GM23248 (cell line): ENCODE measurements at places on chromosomes 2 and 18.
A peak's percentile ranks its signal among the peaks of the same experiment; 100 is the strongest.

GRCh38 chr2:98234776-98235175 is 111.5 kb upstream of the CNGA3 start:
- DNase-seq, result no peak

- DNase-seq, result no peak
Measured at GRCh38 chr2:53994818-53995808, 24.3 kb upstream of the PSME4 start.

DNA sequence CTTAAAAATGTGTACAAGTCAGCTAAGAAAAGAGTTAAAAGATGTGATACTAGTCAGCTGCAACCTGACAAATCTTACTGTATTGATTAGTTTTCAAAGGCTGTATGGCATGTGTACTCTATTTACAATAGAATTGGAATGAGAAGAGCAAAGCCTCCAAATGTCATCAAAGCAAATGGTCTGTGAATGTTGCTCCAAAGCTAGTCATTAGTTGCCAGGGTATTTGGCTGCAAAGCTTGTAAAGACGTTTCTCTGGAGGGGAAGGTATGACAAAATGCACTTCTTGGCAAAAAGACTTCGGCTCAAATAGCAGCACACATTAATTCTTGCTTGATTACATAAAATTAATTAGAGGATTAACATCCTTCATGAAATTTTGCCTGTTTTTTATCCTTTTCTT is 59.3 kb downstream of the ETAA1 start:
- no peak for DNase-seq

- DNase-seq, result peak; percentile 52
Measured at GRCh38 chr2:41782306-41783158, 265.3 kb upstream of the PKDCC start.

DNA sequence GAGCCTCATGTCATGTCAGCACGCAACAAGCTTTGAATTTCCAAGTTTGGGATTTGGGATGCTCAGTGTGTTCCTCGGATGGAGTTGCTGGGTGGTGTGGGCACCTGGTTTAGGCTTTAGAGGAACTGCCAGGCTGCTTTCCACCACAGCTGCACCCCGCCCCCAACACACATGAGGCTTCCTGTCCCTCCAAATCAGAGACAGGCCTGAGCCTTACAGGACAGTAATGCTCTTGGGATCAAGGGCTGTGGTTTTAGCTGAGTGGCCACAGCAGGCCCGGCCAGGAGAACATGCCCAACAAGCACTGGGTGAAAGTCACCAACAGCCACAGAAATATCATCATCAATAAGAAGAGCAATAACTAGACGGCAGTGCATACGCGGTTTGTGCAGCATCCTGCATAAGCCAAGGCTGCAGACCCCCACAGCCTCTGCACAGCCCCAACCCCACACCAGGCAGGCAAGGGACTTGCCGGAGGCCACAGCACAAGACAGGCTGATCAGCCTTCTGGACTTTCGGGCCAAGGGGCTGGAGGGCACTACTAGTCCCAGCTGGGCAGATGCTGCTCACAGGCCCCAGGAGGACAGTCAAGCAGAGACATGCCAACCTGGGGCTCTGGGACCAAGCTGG is 29.7 kb upstream of the GPC1 start:
- no peak for DNase-seq

GRCh38 chr2:126862730-126863129 is 36.0 kb upstream of the TEX51 start:
- DNase-seq, result no peak

DNA sequence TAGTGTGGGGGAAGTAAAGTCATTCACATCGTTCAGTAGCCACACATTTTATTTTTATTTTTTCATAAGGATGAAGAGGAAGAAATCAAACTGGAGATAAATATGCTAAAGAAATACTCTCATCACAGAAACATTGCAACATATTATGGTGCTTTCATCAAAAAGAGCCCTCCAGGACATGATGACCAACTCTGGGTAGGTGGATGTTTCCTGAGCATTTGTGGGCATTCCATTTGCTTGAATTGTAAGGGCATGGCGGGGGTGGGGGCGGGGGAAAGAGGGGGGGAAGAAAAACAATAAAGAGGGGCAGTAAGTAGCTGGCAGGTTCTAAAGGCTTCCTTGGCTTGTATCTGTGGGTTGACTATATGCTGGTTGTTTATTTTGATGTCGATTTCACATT is 126.4 kb downstream of the MAP4K4 start:
- peak; percentile 85 for DNase-seq

- DNase-seq, result no peak
Measured at GRCh38 chr2:157808421-157808820, 67.7 kb downstream of the ACVR1 start.

GRCh38 chr2:3647831-3648651 is 10.0 kb upstream of the ALLC start:
- no peak for DNase-seq

GRCh38 chr2:44285174-44285573 is 9.9 kb downstream of the SLC3A1 start:
- DNase-seq, result no peak

DNA sequence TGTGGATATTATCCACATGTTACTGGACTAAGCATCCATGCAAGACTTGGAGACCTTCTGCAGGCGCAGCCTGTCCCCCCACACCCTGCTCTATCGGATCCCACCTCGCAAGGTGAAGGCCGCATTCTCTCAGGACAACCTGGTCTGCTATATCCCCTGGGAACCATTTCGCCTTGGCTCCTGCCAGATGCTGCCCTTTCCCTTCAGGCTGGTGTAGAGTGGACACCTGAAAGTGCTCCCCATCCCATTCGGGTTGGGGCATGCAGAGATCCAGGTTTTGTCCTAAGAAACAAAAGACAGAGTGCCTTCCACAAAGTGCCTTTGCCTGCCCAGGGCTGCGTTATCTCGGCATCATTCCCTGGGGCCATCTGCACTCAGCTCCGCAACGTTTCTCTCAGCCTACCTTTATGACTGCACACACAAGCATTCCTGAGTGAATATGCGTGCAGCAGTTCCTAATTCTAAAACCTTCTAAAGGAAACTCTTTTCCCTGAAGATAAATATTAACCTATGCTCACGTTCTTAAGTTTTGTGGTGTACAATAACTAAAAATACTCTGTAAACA is 20.5 kb downstream of the FHL2 start:
- DNase-seq, result no peak

DNA sequence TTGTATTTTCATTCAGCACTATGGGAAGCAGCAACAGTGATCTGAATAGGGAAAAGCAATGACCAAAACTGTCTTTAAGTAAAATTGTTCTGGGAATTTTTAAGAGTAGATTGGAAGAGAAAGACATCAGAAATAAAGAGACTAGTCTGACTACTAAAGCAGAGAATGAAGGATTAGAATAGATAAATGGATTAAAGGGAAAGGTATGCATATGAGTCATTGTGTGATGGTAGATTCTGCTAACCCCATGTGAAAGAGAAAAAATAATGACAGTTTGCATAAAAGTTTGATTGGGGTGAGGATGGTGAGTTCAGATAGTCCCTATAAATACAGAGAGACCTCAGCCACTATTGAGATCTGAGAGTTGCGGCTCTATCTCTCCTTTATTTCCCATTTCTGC is 139.6 kb upstream of the DCC start:
- DNase-seq, result no peak

DNA sequence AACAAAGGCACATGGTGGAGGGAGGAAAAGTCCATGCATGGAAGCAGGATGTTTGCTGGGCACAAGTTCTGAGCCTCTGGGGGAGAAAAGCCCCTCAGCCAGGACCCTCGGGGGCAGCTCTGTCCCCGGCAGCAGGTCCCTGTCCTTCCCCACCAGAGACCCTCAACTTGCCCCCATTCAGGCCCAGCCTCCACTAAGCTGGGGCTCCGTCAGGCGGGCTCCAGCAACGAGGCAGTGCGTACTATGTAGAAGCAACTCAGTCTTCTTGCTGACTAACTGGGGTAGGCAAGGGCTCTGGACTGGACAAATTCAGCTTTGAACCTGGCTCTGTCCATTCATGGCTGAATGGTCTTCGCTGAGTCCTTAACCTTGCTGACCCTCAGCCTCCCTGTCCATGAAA is 23.0 kb downstream of the CFAP65 start:
- no peak for DNase-seq

DNA sequence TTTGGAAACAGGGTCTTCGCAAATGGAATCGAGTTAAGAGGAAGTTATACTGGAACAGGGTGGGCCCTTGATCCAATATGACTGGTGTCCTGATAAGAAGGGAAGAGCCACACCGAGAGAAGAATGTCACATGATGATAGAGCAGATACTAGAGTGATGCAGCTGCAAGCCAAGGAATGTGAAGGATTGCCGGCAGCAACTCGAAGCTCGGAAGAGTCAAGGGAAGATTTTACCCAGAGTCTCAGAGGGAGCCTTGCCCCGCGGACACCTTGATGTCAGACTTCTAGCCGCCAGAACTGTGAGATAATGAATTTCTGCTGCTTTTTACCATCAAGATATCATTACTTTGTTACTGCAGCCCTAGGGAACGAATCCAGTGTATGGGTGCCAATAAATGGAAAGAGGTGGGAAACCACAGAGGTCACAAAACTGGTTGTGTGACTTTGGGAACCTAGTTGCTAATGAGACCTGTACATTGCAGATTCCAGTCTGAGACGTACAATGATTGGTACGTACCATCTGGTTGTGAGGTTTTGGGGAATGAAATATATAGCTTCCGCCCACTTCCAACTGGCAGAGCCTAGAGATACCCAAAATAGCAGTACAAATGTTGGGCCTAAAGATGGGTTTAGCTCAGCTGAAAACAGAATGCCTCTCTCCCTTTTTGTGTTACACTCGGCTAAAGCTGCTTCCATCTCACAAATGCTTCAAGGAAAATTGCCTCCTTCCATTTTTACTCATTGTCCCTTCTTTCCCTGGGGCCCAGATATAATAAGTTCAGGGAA is 28.6 kb upstream of the VWA3B start:
- no peak for DNase-seq

DNA sequence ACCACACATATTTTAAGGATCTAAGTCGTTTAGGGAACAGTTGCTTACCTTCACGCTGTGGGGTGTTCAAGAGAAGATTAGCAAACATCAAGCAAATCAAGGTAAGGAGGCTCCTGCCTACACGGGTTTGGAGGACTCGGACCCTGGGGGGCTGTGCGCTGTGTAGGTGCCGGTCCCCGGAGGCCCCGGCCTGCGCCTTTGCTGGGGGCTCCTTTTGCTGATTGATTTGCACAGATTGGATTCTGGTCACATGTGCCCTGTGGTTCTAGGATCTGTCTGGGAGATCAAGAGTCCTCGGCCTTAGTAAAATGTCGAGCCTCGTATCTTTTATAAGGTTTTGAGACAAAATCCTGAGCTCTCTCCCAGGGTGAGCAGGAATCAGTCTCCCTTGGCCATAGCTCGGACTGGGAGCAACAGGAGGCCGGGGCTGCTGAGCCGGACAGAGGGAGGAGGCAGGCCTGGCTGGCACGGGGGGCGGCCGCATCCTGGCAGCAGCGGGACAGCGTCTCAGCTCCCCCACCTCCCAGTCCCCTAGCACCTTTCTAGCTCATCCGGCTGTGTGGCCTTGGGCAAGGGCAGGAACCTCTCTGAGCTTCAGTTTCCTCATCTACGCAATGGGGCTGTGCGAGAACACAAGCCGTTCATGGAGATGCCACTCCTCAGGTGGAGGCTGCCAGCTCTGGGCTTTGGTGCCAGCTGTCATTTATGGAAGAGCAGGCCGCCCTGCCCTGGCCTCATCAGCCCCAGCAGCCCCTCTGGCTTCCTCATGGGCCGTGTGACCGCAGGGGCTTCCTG is 147.2 kb downstream of the MBP start:
- no peak for DNase-seq

DNA sequence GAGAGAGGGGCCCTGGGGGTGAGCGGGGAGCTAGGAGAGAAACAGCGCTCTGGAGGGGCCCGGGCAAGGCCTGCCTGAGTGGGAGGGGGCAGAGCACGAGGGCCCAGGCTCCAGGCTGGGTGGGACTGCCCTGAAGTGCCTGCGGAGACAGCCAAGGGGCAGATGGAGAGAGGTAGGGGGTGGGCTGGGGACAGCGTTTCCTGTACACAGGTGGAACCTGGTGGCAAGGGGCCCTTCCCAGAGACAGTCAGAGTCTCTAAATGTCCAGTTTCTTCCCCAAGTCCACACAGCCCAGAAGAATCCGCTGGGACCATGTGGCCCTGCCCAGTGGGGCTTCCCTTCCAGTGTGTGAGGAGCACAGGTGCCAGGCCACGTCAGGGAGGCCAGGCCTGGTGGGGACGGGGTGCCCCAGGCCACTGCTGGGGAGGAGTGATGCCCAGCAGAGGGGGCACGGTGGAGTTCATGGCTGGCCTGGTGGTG is 1.7 kb upstream of the GPR35 start:
- DNase-seq, result no peak

- peak; percentile 3 for DNase-seq
Measured at GRCh38 chr18:53686965-53687364, 537.5 kb downstream of the MBD2 start.
